SHP77 (cell line): ENCODE measurements at places on chromosomes 5 and 9.

DNA sequence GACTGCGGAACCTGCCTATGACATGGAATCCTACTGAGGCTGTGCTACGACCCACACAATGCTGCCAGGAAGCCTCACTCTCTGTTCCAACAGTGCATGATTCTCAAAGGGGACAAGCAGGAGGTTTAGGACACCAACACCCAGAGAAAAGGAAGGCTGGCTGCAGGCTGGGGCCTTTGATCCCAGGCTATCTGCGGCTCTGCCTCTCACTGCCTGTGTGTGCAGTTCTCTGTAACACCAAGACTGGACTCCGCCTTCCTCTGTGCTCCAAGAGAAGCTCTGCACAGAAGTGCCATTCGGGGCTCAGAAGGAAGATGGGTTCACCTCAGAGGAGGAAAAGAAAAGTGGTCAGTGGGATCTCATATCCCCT lies 20.5 kb downstream of the ANKH start:
- DNase-seq: no peak

- no peak for DNase-seq
These were observed 89.4 kb downstream of the OTULIN start for GRCh38 chr5:14753947-14754346.

- no peak for DNase-seq
These were observed 550.6 kb upstream of the CLINT1 start for GRCh38 chr5:158409507-158409906.

- DNase-seq: peak; percentile 26
These were observed 145.7 kb downstream of the ARHGAP26 start for GRCh38 chr5:142915813-142916424.

- no peak for DNase-seq
These were observed 70.0 kb downstream of the SHB start for GRCh38 chr9:37998881-37999587.

DNA sequence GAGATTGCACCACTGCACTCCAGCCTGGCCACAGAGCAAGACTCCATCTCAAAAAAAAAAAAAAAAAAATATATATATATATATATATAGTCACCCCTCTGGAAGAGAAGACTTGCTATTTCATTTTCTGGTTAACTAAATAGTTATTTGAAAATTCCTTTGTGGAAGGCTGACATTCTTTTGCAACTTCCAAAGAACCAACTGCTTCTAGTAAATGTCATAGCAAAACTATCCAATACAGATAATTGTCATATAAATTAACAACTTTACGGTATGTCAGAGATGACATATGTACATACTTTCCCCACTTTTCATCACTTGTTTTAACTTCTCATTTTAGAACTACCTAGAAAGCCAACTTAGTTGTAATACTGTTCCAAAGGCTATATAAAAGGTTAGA lies 50.9 kb downstream of the PRUNE2 start:
- no peak for DNase-seq

- no peak for DNase-seq
These were observed 3.5 kb downstream of the CSF1R start for GRCh38 chr5:150082889-150083288.

DNA sequence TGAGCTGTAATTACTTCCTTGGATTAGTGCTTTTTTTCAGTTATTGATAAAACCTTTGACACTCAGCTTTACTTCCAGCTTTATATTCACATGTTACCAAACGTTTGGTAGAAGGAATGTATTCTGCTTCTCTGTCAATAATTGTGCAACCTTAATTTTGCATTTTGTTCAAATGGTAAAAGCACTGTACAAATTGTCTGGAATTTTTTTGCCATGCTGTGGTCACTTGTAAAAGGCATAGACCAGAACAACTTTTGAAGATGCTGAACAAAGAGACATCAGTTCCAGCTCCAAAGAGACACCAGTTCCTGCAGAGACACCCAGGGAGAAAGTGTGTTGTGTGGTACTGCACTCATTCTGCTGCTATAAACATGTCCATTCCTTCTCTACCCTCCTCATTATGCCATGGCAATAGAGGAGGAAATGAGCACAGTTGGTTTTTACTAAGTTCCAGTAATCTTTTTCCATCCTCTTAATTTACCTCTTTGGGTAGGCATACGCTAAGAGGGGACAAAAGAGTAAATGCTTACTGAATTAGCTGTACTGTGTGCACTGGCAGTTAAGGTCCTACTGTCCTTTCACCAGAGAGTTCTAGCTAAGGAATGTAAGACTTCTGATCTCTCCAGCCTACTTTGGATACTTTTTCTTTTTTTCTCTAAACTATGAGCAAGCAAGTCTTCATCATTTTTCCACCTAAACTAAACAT lies 387.4 kb downstream of the FGF10 start:
- no peak for DNase-seq

DNA sequence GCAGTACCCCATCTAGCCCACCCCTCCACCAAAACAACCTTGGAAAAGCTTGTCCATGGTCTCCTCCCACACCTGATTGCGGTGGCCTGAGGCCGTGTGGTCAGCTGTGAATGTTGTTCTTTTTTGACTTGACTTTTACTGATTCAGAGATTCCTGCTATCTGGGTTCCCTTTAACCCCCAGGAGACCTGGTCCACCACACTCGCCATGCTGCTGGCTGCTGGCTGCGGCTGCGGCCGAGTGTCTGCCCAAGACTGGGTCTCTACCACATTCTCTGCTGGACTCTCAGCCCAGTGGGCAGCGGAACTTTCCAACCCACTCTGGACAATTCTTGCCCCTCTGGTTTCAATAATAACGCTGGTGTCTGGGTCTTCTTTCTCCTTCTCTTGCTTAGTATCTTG lies 28.4 kb downstream of the FGF1 start:
- no peak for DNase-seq

- DNase-seq: no peak
These were observed 202.7 kb upstream of the RGMB start for GRCh38 chr5:98570661-98571191.

DNA sequence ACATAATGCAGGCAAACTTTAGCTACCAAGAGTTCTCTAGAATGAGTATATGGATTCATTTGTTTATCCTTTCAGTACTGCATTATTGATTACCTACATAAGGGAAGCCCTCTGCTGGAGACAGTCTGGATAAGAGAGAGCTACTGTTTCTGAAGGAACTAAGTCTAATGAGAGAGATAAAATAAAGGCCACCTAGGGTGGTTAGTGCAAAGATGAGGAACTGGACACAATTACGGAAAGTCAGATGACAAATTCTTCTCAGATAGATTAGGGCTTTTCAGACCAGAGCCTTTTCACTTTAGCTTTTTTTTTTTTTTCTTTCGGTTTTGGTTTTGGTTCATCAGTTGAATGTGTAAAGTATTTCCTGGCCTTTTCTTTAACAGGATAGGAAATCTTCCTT lies 31.3 kb downstream of the ISOC1 start:
- DNase-seq: no peak

DNA sequence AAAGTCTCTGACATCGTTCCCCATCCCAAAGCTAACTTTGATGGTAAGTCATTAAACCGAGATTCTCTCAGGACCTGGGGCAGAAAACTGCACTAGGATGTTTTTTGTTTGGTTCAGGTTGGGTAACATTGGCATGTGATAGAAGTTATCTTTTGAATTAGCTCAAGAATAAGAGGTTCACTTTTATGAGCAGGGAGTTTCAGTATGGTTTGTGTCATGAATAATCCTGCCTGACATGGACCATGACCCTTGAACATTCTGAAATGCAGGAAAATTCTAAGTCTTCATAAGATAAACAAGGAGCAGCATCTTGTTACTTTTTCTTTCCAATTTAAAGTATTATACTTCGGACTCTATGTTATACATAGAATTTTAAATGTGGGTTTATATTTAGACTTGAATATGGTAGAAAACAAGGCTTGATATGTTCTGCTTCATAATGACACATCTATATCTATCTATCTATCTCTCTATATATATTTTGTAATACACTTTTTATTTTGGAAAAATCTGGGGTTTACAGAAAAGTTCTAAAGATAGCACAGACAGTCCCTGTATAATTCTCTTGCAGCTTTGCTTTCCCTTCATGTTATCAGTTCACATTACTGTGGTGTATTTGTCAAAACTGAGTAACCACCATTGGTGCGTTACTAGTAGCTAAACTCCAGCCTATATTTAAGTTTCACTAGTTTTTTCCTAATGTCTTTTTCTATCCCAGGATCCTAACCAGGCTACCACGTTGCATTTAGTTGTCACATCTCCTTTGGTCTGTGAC lies 102.7 kb upstream of the TAF11L2 start:
- no peak for DNase-seq

- DNase-seq: no peak
These were observed 59.7 kb upstream of the TMED7 start for GRCh38 chr5:115685490-115685889.

- no peak for DNase-seq
These were observed 289.7 kb downstream of the CDK5RAP2 start for GRCh38 chr9:120289990-120290975.

DNA sequence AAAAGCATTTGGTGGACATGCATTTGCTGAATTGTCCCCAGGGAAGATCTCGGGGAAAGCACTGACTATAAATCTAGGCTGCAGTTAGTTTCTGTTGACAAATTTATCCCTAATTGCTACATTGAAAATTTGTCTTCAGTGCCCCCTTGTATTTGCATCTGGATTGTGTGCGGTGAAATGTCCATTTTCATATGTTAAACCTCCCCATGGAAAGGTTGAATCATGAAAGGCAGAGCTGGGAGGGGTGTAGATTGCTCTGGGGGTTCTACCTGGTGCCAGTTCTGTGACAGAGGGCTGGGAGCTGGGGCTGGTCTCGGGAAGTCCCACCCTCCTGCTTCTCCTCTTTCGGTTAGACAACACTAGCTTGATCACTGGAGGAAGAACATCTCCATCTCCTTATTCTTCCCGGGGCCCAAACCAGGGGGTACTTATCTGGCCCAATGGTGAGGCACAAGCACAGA lies 101.9 kb downstream of the GADD45G start:
- no peak for DNase-seq

GRCh38 chr5:2293906-2294305 lies 411.2 kb upstream of the IRX4 start:
- DNase-seq: no peak

DNA sequence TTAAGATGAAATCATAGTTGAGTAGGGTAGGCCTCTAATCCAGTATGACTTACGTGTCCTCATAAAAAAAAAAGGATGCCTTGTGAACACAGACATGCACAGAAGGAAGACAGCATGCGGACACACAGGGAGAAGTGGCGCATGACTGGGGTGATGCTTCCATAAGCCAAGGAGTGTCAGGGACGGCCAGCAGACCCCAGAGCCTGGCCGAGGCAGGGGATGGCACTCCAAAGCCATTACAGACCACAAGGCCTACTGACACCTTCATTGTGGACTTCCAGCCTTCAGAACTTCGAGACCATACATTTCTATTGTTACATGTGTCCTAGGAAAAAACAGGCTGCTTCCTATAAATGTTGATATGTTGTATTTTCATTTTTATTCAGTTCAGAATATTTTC lies 19.9 kb downstream of the EHMT1 start:
- DNase-seq: no peak

DNA sequence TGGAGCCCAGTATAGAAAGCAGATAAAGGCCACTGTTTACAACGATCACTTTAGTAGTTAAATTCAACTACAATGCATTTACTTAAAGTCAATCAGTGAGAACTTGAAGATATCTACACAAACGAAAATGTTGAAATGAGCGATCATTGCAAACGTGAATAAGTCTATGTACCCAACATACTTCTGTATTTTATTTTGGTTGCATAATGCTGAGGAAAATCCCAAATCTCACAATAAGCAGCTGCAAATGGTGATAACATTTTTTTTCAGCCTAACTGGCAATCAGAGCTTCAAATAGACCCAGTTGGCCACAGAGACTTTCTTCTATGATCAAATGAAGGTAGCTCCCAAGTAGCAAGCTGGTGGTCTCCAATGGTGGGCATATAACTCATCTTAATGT lies 32.1 kb downstream of the PDGFRB start:
- DNase-seq: no peak

- peak; percentile 15 for DNase-seq
These were observed 71.2 kb upstream of the IZUMO3 start for GRCh38 chr9:24616863-24617262.

GRCh38 chr5:135038813-135039270 lies 4.8 kb upstream of the PITX1 start:
- DNase-seq: no peak

- no peak for DNase-seq
These were observed 181.2 kb downstream of the MACROH2A1 start for GRCh38 chr5:135217669-135218485.

DNA sequence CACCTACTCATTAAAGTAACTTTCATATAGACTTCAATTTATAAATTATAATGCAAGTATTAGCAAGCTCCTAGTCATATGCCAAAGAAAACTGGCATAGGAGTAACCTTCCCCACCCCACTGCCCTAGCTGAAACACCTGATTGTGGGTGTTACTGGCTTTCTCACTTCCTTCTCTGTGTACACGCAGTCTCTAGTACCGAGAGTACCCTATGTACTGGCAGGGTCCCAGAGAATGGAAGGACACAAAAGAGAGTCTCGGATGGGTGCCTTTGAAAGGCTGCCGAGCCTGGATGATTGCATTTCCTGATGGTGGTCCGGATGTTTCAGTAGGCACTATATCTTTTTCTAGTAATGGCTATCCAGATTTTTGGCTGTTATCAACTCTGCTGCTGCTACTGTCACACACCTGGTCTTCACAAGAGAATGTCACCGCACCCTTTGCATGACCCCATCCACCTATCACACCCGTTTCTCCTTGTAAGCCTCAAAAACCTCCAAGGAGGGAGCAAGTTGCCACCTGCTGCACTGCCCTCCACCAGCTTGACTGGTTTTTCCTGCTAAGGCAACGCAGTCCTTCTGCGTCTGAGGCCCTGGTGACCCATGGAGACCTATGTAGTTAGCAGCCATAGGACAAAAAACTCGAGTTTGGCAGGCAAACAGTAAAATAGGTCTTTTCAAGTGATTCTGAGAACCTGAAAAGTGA lies 53.8 kb upstream of the CLINT1 start:
- peak; percentile 45 for DNase-seq

- no peak for DNase-seq
These were observed 568.7 kb upstream of the KLF4 start for GRCh38 chr9:108058135-108058814.

GRCh38 chr5:50947906-50948683 lies 281.7 kb downstream of the PARP8 start:
- DNase-seq: no peak

DNA sequence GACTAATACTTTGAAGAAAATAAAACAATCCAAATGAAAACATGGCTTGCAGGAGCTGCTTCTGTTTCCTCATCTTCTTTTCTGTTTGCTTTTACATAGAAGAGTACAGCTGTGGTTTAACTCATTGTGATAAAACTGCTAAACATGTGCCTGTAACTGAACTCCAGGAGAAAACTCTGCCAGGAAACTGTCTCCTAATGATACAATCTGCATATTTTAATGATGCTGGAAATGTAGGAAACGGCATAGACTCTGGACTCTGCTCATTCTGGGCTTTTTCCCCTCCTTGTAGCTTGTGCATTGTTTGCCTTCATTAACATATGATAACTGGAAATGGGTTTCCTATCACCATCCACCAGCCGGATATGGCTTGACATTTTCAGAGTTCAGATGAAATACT lies 813.3 kb upstream of the WWC1 start:
- DNase-seq: no peak

GRCh38 chr9:36929350-36929675 lies 104.8 kb downstream of the PAX5 start:
- DNase-seq: no peak
